ENCODE measurements at places on chromosomes 5 and 9.

DNA sequence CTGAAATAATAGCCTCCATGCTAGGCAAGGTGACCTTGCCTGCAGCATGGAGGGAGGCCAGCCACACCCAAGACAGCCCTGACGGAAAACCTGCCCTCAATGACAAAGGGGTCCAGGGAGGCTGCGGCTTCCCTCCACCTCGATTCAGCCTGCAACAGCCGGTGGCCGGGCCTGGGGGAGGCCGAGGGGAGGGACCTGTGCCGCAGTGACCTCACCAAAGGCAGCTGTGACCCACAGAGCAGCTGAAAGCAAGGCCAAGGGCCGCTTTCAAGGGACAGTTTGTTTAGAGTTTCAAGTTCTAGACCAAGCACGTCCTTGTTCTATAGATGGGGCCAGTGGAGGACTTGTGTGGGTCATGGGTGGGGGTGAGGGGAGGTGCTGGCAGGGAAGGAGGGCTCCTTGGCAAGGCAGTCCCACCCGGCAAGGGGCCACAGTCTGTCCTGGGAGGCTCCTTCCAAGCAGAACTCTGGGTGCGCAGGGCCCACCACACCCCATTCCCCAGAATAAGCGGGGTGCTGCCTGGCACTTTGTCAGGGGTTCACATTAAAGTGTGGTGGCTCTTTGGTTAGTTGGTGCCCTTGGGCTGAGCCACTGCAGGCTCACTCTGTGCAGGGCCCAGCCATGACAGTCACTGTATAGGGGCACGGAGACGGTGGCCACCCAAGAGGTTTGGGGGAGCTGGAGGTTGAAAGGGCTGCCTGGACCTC, 226.5 kb downstream of the FANCC start:
- DNase-seq: no peak

DNA sequence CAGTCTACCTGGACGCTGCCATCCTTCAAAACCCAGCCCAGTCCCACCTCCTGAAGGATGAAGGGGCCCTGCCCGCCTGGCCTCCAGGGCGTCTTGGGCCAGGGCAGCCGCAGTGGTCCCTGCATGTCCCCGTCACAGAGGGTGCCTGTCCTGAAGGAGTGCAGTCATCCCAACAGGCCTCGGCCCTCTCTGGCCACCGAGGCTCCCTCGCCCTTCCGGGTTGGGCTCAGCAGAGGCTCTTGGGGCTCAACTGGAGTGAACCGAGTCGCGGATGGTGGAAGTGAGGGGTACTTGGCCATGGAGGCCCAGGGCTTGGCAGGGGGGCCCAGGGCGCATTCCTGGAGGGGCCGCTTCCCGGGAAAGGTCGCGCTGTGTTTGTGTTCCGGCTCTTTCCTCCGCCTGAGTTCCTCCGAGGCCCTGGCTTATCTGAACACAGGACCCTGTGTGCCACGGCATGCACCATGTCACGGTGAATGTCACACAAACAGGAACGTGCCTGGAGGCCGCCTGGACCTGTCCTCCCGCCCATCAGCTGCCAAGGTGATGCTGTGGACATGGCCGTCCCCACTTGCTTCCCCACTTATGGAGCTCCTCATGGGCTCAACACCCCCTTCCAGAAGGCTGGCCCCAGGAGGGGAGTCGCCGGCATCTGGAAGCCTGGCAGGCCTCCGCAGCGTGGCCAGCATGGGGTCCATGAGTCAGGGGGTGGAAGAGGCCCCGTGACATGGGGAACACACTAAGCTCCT, 25.7 kb upstream of the OBP2B start:
- no peak for DNase-seq

DNA sequence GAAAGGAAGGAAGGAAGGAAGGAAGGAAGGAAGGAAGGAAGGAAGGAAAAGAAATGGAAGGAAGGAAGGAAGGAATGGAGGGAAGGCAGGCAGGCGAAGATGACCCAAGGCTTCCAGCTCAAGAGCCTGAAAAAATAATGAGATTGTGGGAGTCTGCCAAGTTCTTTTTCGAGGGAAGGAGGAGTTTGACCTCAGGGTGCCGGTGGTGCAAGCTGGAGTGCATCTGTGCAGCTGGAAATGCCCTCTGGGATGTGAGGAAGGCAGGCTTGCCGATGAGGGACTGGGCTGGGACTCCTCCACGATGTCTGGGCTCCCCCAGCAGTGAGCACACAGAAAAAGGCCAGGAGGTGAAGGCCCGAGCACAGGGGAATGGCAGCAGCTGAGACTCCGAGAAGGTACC, 154.9 kb upstream of the DAPK1 start:
- DNase-seq: no peak

DNA sequence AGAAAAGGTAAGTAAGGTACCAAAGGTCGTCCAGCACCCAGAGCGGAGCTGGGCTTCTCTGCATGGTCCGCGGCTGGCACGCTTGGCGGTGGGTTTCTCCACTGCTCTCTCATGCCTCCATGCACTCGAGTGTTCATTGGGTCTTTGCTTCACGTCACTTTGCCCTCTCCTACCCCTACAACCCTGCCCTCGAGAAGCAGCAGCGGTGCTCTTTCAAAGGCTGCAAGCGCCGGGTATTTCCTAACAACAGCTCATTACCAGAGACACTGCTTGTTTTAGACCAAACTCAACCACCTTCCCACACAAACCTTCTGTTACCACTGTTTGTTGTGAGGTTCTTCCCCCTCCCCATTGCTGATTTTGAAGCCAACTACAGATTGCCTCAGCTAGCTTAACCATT, 21.5 kb upstream of the ZBTB34 start:
- no peak for DNase-seq

DNA sequence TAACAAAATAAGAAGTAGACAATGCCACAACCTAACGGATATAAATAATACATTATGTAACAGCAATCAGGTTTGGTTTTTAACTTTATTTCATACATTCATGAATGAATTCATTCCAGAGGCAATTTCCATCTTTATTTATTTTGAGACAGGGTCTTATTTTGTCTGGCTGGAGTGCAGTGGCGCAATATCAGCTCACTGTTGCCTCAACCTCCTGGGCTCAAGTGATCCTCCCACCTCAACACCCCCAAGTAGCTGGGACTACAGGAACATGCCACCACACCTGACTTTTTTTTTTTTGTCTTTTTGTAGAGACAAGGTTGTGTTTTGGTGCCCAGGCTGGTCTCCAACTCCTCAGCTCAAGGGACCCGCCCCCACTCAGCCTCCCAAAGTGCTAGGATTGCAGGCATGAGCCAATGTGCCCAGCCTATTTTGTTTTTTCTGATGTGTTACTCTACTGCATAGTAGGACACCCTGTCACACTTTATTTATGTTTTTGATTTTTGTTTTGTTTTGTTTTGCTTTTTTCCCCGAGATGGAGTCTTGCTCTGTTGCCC, 26.3 kb upstream of the C5orf24 start:
- no peak for DNase-seq

- DNase-seq: no peak
These were observed 2.5 kb downstream of the DOK3 start for GRCh38 chr5:177507165-177507564.

DNA sequence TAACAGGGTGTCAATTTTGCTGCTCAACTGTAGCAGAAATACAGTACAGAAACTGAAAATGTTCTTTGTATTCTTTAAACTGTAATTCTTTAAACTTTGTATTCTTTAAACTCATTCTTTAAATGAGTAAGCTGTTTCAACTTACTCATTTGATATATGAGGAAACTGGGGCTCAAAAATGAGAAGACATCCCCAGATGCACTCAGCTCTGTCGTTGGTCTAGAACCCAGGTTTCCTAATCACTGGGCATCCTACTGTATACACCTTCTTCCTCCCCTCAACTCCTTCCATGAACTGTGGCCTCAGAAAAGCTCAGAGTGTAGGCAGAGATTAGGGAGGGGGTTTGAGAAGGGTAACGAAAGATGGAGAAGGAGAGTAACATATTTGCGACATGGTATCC, 136.5 kb upstream of the MAST4 start:
- DNase-seq: no peak

- no peak for DNase-seq
These were observed 393.5 kb downstream of the PDE4D start for GRCh38 chr5:59500014-59500413.

- DNase-seq: no peak
These were observed 26.4 kb downstream of the PSD2 start for GRCh38 chr5:139821806-139822552.

Measured in activated CD4-positive, CD25-positive, alpha-beta regulatory T cell treated with anti-CD3 and anti-CD28 coated beads, Interleukin-2, amount 50 U/mL, for 72 hours (primary cell).